Substantia nigra (tissue), 51 donors: ENCODE measurements at places on chromosomes 1 and 21.

GRCh38 chr1:181504399-181504842 lies 21.1 kb downstream of the CACNA1E start:
- DNase-seq = no peak

DNA sequence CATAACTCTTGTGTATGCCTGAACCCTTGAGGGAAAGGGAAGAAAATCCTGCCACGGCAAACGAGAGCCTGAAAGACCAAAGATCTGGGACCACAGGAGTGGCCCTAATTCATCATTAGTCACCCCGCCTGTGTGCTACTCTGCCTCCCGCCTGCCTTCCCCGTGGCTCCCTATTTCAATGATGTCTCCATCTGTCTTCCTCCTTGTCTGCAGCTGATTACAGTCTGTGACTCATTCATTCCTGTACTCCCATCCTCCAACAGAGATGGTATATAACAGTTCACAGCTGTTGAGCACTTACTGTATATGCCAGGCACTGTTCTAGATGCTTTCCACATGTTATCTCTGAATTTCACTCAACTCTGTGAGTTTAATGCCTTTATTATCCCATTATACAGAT lies 96.6 kb downstream of the SEC16B start:
- DNase-seq = no peak

DNA sequence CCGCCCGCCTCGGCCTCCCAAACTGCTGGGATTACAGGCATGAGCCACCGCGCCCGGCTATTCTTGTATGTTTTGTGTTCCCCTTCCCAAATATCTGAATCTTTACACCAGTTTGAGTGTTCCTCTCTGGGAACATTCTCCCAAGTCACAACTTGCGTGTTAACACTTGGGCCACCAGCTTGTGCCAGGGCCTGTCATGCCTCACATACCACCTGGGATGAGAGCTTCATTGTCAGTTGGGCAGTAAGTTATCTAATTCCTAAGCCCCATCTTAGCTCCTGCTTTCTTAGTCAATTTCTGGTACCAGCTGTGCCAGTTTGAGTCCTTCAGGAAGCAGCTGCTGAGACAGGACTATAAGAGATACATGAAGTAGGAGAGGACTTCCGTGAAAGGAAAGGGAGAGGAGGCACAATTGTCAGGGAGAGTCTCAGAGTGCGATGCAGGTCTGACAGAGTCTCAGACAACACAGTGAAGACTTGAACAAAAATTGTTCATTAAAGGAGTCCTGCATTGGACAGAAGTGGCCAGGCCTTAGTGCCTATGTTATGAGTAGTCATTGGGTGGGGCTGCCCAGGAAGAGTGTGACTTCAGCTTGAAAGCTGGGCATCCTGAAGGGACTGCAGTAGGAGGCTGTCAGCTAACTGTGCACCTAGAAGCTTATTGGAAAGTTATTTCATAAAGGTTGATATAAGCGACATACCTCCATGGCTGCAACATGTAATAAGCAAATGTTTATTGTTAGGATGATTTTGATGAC lies 17.3 kb downstream of the ZFYVE9 start:
- DNase-seq = no peak

DNA sequence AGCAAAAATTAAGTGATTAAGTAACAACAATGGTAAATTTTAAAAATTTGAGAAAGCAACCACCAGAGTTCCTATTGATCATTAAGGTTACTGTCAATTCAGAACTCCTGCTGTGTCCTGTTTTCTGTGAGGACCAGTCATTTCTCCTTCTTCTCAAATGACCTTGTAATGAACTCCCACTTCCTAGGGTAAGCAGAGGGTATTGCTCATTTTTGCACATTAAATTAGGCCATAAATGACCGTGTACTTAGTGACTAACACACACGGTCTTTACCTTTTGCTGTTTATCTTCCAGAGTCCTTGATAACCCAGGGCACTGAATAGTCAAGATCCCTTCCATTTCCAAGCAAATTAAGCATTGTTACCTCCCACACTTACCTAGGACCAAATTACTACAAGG lies 227.5 kb upstream of the LYPLAL1 start:
- no peak for DNase-seq

DNA sequence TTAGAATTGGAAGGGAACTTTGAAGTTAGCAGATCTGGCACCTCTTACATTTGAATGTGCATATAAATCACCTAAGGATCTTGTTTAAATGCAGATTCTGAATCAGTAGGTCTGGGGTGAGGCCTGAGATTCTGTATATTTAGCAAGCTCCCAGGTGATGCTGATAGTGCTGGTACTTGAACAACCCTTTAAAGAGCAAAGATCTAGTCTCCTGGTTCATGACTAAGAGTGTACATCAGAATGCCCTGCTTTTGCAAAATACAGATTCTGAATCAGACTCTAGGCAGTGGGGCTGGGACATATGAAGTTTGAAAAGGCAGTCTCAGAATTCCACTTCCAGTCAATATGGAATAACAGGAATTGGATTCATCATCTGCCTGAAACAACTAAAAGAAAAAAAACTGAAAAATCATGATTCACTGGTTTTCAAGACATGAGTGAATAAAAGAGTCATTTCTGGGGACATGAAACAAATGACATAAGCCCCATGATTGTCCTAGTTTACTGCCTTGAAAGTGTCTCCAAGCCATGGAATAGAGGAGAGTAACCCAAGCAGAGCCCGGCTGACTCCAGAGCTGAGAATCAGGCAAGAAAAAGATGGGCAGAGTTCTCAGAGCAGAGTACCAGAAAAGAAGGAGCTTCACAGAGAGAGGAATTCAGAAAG lies 149.6 kb upstream of the SGIP1 start:
- DNase-seq = no peak

GRCh38 chr1:204469304-204469703 lies 25.3 kb downstream of the PIK3C2B start:
- no peak for DNase-seq

GRCh38 chr1:214330222-214330621 lies 49.3 kb downstream of the SMYD2 start:
- DNase-seq = no peak

DNA sequence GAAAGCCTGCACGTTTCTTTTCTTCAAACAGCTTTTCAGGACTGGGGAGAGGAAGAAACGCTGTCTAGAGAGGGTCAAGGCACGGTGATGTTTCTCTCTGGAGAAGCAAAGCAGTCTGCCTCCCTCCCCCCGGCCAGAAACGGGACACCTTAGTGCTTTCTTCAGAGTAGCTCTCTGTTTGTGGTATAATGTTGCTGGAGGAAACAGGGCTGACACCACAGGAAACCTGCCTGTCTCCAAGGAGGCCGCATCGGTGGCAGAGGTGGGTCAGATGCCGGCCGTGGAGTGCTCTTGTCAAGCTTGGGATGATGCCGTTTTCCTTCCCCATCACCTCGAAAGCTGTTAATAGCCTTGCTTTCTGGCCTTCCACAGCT lies 139.4 kb downstream of the DHRS3 start:
- DNase-seq = no peak
